Activated CD4-positive, alpha-beta T cell treated with anti-CD3 and anti-CD28 coated beads, Interleukin-2, amount 50 U/mL, for 24 hours (primary cell): ENCODE measurements at places on chromosomes 6 and 20.

DNA sequence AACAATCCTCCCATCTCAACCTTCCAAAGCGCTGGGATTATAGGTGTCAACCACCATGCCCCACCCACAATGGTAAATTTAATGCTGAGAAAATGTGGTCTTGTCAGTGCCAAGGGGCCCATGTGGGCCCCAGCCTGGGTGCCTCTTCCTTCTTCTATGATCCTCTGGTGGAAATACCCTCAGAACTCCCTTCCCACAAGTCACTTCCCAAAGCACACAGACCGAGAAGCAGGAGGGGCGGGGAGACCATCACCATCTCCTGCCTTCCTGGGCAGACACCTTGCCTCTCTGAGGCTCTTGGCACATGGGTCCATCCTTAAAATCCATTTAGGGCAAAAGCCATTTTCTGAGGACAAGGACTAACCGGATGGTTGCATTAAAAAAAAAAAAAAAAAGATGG lies 59.0 kb downstream of the NOL4L start:
- DNase-seq: no peak

- no peak for DNase-seq
These were observed 362.0 kb upstream of the CITED2 start for GRCh38 chr6:139736325-139736906.

- no peak for DNase-seq
These were observed 380.5 kb downstream of the C6orf118 start for GRCh38 chr6:164928728-164929407.

DNA sequence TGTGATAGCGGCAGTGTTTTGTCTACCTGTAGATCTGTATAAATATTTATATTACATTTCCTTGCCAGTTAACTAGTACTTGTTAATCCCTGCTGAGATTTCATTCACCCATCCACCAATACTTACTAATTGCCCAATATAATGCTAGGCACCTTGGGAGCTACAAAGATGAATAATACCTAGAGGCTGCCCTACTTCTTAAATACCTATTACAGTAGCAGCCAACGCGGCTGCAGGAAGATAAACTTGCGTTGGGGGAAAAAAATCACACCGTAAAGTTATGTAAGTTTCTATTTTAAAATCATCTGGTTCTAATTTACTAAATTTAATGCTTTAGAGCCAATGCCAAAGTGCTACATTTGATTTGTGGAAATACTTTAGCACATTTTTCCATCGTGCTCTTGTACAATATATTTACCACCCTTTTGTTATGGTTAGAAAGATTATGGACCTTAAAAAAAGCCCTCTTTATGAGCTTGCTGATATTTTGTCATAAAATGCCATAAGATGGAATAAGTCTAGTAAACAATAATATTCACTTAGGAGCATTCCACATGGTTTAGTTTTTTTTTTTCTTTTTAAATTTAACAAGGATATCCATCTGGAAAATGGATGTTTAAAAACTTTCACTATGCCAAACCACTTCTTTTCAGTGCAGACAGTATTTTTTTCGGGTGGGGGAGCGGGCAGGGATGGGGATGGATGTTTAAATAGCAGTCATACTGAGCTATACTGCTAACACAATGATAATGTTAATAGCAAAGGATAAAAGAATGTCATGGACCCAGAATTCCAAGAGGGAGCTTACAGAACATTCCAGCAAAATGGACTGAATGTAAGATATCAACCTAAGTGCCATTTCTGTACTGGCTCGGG lies 13.2 kb upstream of the NEDD9 start:
- DNase-seq: no peak

- no peak for DNase-seq
These were observed 48.1 kb upstream of the MDGA1 start for GRCh38 chr6:37745748-37746147.

GRCh38 chr6:34514593-34515472 lies 41.3 kb downstream of the SPDEF start:
- no peak for DNase-seq

- no peak for DNase-seq
These were observed 73.3 kb downstream of the TFAP2A start for GRCh38 chr6:10341605-10342004.

- no peak for DNase-seq
These were observed 740.1 kb downstream of the QKI start for GRCh38 chr6:164154588-164154987.

- no peak for DNase-seq
These were observed 31.5 kb upstream of the EDN3 start for GRCh38 chr20:59268870-59269269.

DNA sequence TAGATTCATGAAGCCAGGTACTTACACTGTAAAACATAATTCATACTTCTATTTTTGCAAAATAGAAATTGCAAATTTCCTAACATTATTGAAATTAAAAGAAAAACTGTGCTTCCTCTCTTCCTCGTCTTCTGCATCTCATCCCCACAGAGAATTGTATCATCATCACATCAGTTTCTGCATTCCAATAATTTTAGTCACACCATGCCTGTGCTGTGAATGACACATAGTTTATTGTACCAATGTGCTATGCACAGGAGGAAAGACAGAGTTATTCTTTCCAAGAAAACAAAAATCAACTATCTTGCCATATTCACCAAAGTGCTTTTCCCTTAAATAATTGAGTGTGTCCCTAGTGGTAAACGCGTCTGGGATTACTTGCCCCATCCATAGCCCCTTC lies 38.1 kb upstream of the FAM135A start:
- no peak for DNase-seq

- no peak for DNase-seq
These were observed 135.0 kb upstream of the ASCC3 start for GRCh38 chr6:101016163-101016562.

- DNase-seq: no peak
These were observed 354.5 kb upstream of the CITED2 start for GRCh38 chr6:139728876-139729427.

DNA sequence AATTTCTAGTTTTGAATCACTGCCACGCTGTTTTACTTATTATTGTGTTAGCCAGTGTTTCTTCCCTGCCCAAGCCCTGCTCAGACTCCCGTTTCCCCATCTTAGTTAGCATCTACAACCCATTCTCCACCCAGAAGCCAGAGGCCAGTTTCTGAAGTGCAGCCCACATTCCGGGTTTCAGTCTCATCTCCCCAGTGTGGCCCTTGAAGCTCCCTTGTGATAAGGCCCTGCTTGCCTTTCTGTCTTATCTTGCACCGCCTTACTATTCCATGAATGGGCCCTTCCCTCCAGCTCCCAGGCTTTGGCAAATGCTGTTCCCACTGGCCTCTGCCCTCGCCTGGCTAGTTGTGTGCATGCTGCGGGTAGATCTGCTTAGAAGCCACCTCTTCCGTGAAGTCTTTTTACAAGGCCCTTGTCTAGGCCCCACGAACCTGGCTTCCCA lies 41.1 kb downstream of the TOX2 start:
- no peak for DNase-seq

DNA sequence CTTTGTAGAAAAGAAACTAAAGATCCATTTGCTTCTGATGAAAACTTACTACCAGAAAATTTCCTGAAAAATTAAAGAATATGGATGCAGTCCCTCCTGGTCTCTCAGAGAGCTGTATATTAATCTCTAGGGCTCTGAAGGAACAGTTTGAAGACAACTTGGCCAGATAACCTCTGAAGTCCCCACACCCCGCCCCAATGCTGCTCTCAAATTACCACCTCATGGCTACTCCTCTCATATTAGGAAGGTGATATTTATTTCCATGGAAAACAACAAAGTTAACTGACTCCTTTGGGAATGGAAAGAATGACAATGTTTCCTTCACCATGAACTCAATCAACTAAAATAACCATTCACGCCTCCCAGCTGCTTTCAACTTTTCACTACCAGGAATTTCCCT lies 408.4 kb upstream of the FLRT3 start:
- no peak for DNase-seq

DNA sequence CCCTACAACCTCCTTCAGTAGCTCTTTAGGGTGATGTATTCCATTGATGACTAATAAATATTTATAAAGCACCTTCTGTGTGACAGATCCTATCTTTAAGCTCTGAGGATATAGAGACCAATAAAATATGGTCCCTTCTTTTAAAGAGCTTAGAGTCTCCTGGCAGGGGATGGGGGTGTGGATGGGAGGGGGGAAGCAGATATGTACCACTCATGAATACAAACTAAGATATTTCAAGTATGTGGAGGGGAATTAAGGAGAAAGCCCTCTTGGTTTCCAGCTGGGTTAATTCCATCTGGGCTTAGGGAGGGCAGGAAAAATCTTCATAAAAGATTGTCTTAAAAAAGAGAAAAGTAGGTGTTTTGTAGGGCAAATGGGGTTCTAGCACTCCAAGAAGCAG lies 21.6 kb upstream of the FBXO9 start:
- no peak for DNase-seq

DNA sequence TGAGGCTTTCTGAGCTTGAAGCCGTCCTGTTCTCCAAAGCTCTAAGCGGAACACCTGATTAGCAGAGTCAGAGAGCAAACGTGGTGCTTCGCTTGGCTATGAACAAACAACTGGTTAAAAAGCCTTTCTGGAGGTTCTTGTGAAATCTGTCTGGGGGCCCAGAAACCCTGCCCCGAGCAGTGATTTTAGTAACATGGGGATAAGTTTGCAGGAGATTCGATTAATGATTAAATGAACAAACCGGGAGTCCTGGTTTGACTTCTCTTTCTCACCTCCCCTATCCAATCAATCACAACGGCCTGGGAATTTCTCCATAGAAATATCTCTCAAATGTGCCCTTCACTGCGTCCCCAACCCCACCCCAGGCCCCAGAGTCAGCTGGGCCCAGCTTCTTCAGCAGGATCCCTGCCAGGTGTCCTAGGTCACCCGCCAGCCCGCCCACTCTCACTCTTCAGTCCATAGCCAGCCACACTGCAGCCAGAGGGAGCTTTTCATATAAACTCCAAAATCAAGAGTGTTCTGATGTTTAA lies 43.6 kb downstream of the ZDHHC14 start:
- DNase-seq: no peak

GRCh38 chr6:14658886-14659561 lies 541.5 kb downstream of the CD83 start:
- DNase-seq: no peak

DNA sequence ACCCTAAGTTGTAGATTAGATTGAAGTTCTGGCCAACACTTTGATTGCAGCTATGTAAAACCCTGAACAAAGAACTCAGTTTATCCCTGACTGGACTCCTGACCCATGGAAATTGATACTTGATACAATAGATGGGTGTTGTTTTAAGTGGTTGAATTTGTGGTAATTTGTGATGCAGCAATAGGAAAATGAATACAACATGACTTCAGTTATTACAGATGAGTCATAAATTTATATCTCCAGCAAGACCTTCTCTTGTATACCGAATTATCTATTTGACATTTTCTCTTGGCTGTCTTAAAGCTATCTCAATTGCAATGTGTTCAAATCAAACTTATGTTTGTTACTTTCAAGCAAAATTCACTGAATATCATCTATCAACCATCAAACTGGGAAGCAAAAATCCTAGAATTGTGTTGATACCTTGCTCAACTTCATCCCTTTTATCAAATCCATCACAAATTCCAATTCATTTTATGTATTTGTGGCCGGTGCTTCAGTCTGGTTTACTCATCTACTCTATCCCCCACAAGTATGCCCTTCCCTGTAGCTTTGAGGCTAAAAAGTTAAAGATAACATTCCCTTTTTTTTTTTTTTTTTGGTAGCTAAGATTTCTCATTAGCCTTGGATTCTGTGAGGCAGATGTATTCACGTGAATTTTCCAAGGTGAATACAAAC lies 129.4 kb upstream of the CENPW start:
- no peak for DNase-seq

DNA sequence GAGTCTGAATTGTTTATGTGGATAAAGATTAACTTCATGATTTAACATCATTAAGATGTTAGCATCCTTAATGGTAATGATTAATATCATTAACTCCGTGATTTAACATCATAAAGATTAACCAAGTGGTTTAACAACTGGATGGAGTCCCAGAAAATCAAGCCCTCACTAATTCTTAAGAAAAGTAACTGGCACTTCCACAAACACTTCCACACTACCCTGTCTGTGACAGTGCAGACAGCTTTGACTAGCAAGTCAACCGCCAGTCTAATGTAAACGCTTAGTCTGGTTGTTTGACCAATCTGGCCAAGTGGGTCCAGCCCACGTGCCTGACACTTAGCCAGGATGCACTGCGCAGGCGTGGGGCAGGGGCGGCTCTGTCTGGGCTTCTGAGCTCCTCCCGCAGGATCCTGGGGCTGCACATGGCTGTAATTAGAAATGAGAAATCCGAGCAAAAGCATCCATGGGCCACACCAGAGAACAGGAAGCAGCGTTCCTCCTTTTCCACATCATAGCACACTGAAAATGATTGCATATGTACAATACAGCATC lies 424.2 kb downstream of the FOXA2 start:
- DNase-seq: no peak

- no peak for DNase-seq
These were observed 26.8 kb upstream of the GLP1R start for GRCh38 chr6:39021779-39022178.

DNA sequence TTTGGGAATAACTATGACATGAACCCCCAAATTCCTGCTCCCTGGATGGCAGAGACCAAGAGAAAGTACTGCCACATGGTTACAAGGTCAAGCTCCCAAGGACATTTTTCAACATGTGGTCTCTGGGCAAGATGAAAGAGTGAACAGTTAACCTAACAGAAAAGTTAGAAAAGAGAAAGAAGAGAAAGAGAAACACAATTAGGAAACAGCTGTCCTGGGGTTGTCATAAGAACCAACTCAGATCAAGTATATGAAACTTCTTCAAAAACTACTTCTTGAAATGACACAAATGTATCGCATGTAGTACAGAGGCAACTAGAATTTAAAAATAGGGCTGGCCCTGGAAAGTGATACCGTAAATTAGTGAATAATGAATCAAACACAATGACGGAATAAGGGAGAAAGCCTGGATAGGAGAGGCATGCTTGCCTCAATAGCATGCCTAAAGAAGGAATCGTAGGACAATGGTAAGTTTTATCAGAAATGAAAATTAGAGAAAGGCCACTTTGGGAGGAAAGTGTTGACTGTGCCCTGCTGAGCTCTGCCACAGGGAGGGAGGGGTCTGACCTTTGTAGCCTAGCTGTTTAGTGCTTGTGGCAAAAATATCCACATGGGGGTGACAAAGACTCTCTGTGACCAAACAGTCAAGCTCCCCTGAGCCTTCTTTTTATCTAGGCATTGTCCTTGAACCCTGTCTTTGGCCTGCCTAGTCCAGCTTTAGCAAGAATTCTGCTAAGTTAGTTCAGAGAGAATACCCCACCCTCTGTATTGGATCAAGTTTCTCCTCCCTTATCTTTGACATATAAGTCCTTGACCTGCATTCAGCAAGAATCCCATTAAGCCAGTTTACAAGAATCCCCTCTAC lies 4.3 kb upstream of the DCBLD1 start:
- DNase-seq: no peak
